ENCODE measurements at places on chromosomes 4 and X.

DNA sequence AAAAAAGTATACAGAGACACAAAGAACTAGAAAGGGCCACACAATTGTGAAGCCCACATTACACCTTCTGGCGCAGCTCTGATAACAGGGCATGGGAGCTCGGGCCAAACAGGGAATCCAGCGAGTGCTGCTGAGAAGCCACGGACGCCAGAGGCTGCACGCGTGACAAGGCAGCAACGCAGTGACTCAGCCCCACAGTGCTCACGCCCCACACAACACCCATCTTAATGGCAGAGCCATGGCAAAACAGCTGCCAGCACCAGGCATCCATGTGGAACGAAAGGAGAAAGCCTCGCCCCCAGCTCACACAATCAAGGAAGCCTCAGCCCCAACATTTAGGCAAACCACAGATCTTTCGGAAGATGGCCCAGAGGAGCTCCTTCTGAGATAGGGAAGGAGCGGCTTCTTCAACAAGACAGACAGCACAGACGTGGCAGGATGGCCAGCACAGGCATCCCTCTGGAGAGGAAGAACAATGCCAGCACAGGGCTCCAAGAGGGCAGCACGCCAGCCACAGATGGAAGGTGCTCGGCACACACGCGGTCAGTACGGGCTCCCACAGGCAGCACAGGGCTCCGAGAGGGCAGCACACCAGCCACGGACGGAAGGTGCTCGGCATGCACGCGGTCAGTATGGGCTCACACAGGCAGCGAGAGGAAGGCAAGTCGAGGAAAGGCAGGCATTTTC, 33.1 kb downstream of the GAK start:
- no peak for DNase-seq

- DNase-seq: no peak
Measured at GRCh38 chr4:144202081-144202480, 61.6 kb upstream of the GYPA start.

DNA sequence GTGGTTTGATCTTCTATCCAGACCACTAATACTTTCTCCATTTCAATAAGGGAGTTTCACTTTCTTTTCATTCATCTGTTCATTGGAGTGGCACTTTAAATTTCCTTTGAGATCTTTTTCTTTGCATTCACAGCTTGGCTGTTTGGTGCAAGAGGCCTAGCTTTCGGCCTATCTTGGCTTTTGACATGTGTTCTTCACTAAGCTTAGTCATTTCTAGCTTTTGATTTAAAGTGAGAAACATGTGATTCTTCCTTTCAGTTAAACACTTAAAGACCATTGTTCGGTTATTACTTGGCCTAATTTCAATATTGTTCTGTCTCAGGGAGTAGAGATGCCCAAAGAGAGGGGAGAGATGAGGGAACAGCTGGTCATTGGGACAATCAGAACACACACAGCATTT, 24.3 kb downstream of the CXCL13 start:
- DNase-seq: no peak

- no peak for DNase-seq
Measured at GRCh38 chrX:103417933-103418332, 41.6 kb downstream of the BEX3 start.

GRCh38 chr4:150139297-150139865, 61.1 kb downstream of the DCLK2 start:
- no peak for DNase-seq

DNA sequence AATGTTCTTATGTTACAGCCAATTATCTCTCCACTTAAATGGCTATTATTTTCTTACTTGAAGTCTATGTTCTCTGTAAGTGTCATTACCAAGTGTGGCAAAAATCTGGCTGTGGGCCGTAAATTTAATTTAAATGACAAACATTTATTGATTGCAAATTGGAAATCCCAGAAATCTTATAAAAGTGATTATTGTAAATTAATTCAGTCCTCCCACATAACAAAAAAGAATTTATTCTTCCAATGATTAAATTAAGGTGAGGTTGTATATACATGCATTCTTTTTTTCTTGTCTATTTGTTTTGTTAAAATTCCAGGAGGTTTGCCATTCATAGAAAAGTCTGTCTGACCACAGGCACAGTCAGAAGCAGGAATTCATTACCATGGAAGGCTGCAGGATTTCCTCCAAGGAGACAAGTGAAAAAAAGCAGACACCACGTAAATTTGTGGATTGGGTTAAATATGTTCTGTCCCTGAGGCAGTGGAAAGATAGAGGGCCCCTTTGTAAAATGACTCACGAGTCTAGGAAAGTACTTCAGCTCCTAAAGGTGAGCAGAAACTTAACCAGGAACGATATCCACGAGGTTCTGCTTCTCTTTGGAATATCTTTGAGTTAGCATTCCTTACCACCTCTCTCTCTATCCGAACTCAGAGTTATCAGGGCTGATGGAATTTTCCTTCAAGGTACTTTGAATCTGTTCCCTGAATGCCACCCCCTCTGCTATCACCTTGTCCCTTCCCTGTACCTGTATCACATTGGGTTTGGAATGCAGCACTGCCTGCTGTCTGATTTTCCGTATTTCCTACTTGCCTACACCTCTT, 10.7 kb downstream of the PPARGC1A start:
- DNase-seq: no peak

DNA sequence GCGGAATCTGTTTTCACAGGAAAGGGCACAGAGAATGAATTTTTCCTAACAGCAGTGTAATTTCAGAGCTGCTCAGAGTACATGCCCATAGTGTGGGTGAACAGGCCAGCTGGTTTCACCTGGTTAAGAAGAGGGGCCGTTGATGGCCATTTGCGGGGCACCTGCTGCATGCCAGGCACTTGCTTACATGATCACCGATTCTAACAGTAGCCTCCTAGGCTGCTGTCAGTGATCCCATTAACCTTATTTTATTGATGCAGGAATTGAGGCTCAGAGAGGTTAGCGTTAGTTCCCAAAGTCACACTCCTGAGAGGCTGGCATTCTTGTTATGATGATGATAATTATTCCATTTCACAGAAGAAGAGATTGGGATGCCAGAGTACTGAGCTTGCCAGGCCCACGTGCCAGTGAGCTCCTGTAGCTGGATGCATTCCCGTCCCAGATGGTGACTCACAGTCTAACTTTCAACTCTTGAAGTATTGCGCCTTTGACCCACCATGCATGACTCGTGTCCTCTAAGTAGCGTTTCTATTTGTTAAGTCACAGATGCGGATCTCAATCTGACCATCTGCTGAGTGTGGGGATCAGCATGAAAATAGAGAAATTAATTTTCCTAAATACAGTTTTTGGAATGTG, 76.5 kb downstream of the PSAPL1 start:
- DNase-seq: peak; percentile 80

- no peak for DNase-seq
Measured at GRCh38 chr4:98903561-98903960, 25.4 kb downstream of the EIF4E start.

DNA sequence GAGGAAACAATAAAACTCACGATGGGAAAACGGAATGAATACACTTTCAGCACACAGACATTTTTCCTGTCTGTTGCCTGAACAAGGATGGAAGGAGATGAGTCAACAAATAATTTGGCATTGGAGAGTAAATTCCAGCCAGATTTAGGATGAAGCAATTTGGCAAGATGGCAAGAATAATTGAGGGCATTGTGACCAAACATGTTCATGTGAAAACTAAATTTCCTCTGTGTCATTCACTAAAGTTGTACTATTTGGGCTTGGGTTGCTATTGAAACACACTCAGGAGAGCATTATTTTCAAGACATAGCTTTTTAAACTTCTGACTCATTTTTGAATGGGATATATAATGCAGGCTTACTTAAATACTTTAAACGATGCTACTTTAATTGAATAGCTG, 1614.4 kb downstream of the PCDH19 start:
- DNase-seq: no peak

DNA sequence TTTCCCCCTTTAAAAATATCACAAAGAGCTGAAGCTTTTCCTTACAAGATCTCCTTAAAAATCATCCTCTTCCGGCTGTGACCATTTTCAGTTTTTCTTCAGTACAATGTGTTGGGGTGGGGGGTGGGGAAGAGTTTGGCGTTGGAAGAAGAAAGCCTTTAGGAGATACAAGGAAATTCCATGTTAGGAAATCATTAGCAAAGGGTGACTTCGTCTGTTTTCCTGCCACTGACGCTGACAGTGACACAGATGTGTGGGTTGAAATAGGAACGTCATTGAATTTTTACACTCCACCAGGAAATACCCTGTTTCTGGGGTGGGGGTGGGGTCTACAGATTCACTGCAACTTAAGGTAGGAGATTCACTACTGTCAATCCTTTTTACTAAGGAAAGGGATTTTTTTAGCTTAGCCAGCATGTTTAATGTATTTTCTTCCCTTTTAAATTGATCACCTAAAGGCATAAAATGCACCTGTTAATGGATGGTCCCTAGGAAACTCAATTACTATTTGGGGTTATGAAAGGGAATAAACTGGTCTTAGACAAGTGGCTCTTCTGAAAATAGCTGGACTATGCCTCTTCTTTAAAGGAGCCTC, 3.9 kb downstream of the MAMLD1 start:
- no peak for DNase-seq

DNA sequence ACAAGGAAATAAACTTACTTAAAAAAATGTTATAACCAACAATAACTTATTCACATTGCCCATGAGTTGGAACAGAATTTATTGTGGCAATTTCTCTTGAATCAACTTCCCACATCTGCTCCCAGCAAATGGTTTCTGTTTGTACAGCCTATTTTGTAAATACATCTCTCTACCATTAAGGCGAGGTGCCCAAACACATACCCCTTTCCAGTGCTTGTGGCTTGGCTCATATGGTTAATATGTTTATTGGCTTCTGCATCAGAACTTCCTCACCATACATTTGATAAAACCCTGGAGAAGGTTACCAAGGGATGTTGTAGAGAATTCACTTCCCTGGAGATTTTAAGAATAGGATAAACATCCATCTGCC, 207.1 kb downstream of the SOWAHB start:
- DNase-seq: no peak

DNA sequence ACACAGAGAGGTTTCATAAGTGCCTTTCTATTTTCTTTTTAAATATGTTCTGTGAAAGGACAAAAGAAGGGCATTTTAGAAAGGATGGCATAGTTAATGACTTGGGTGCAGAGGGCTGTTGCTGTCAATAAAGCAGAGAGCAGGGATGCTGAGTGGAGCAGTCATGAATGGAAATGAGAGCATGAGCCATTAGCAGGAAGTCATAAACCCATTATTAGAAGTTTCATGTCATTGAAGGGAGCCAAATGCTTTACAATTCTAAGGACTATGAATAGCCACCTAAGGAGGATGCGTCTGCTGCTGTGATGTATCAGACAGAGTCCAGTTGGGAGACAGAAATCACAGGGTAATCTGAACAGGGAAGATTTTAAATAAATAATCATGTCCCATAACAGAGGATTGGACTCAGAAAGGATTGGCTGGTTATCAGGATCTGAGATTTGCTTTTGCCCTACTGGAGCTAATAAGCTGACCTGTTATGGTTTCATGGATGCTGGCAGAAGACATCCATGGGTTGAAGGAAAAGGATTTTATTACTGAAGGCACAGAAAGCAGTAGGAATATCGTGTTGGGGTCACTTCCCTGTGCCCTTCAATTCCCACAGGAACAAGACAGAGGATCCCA, 47.5 kb upstream of the WDR19 start:
- no peak for DNase-seq

- DNase-seq: no peak
Measured at GRCh38 chrX:100368167-100368566, 41.9 kb downstream of the PCDH19 start.

DNA sequence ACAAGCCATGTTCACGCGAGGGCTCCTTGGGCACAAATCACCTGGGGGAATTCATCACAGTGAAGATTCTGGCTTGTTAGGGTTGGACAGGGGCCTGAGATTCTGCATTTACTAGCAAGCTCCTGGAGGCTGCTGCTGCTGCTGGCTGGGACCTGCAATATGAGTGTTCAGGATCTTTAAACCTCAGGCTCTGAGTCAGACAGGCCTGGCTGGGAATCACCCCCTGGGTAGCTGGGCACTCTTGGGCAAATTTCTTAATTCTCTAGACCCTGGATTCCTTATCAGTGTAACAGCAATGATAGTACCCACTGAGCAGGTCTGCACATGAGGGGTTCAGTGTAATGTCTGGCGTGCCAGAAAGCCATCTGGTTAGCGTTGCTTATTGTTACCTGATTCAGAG, 101.5 kb downstream of the DHX15 start:
- DNase-seq: no peak

DNA sequence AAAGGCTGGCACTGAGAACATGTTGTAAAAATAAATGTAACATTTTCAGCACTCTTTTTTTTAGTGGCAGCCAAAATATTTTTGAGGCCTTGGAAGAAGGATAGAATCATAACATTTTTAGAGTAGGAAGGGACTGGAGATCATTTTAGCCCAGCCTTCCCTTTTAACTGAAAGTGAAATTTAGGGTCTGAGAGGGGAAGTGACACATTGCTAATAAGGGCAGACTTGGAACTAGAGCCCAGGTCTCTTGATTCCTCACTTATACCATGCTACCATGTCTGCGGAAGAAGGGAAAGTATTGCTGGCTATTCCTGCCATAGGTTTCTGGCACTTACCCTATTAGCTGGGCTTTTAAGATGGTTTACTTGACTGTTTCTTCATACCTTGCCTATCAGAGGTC, 4.8 kb downstream of the WDR44 start:
- DNase-seq: no peak

- DNase-seq: no peak
Measured at GRCh38 chrX:21373637-21374162, 518 bp upstream of the CNKSR2 start.
